ENCODE measurements at places on chromosomes 16 and 17.

DNA sequence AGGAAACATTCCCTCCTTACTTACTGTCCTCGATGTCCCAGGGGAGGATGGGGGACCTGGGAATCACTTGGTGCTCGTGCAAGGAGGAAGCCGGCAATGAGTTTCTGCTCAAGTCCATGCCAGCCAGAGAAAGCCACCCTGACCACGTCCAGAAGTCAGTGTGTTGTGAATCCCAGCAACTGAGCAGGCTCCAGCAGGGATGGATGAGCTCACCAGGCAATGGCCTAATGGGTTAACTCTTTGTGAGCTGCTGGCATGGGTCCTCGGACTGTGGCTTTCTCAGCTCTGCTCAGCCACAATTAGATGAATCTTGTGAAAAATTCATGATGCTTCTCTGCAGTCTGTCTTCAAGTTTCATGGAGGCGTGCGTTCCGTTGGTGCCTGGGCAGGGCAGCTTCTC is at the start of gene PIRT:
TSS of gene PIRT (minus strand) at position 167 of the 400 bp plus-strand sequence. CDS start 12,442 bp downstream, outside the sequence.
- DNase-seq: no peak

- DNase-seq: no peak
These were observed 68.7 kb downstream of the SLC39A11 start for GRCh38 chr17:73023759-73024158.

DNA sequence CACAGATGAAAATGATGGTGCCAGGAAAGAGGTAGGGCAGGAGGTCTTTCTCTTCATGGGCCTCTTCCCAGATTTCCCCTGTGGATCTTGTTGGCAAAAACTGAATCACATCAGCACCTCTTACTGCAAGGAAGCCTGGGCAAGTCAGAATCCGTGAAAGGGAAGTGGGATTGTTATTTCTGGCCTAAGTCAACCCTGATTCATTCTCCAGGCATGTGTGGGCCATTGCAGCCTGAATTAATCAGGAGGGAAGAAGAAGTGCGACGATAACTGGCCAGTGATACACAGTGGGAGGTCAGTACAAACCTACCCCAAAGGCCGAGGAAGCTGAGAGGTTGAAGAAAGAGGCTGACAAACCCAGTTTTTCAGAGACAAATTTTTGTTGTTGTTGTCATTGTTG is 17.9 kb upstream of the NSMCE1 start:
- no peak for DNase-seq

GRCh38 chr16:17685447-17685846 is 214.7 kb upstream of the XYLT1 start:
- no peak for DNase-seq

DNA sequence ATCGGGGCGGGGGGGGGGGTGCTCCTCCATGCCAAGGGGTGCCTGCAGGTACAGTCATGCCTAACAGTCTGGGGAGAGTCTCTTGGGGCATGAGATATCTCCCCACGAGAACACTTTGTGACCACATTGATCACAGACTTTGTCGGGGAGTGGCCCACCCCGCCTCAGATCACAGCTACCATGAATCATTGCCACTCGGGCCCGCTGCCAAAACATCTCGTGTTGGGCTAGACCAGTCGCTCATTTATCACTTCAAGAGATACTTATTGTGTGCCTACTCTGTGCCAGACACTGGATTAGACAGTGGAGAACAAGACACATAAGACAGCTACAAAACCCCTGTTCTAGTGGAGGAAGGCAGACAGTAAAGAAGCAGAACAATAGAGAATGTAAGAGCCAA is 72.6 kb downstream of the CLEC16A start:
- DNase-seq: peak; percentile 44

DNA sequence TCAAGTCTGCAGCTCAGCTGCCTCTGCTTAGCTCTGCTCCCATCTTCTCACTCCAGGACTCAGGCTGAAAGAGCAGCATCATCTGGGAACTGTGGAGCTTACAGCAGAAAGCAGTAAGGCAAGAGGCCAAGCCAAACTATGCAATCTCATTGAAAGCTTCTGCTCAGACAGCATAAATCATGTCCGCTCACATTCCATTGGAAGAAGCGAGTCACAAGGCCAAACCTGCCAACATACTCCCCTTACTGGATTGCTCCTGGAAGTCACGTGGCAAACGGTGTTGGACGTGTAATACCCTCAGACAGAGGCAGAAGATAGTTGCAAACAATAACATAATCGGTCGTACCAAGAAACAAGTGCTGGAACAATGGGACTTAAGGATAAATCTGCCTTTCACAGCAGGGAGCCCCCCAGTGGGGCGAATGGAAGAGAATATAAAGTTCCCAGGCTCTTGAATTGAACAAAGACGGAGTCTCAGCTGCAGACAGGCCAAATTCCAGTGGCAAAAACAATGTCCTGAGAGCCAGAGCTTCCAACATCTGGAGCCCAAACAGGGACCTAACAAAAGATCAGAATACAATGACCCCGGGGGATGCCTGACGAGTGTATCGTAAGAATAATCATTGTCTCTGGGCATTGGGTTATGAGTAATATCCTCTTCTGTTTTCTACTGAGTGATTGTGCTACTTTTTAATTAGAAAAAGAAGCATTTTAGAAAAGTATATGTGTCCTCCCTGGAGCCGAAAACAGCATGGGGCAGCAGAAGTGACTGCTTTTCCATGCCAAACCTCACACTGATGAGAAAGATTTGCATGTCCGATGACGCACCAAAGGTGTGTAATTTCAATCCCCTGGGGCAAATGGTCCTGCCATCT is 68.4 kb downstream of the CMC2 start:
- DNase-seq: no peak

DNA sequence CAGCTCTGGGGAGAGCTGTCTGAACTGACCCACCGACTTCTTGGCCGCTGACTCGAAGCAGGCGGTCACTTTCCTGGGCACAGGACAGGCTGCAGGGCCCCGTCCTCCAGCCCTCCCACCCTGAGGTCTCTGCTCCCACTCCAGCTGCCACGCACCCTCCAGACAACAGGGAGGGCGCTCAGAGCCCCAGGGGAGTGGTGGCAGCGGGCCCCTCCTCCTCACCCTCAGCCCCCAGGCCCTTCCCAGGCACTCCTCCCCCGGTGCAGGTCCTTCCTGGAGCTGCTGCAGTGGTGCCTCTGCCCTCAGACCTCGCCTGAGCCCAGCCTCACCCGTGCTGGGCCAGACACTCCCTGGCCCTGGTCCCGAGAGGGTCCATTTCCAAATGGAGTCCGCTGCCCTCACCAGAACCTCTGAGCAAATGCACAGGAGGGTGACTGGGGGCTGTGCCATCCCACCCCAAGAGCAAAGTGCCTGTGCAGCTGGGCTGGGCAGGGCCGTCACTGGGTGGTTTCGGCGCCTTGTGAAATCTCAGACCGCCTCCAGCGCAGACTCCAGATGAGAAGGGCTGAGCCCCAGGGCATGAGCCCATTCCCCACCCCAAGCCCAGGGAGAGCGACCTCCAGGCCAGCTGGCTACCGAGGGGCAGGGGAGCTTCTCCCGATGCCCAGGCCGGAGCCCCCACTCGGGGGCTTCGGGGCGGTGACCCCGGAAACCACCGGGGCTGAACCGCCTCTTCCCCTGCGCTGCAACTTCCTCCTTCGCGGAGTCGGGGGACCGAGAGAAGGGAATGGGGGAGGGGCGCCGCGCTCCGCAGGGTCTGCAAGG is 717 bp downstream of the CYBA start:
- DNase-seq: no peak

DNA sequence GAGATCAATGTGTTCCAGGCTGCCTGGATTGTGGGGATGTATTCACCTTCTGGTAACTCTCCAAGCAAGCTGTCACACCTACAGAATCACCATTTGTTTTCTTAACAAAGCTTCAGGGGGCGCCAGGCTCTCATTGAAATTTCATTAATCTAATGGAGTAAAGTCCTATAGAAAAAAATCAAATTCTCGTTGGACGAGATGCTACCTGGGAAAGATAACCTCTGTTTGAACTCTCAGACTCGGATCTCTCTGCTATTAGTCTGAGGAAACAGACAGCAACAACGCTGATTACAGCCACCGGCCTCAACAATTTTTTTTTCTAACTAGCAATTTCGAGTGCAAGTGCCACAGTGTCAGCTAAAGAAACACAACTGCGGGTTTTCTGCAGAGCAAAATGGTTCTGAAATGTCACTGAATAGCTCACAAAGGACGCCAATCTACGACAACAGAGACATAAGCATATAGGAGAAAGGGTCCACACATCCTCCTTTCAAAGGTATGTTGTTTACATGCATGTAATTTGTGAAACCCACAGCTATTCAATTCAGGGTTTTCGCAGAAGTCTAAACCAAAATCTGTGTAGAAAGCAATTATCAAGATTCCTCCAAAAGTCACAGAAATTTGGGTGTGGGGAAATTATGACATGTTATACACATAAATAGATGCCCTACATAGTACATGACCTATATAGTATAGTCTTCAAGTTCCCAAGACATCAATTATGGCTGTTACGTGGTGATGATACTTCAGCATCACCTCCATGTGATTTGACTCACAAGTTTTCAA is 135.8 kb downstream of the SKAP1 start:
- DNase-seq: peak; percentile 36

DNA sequence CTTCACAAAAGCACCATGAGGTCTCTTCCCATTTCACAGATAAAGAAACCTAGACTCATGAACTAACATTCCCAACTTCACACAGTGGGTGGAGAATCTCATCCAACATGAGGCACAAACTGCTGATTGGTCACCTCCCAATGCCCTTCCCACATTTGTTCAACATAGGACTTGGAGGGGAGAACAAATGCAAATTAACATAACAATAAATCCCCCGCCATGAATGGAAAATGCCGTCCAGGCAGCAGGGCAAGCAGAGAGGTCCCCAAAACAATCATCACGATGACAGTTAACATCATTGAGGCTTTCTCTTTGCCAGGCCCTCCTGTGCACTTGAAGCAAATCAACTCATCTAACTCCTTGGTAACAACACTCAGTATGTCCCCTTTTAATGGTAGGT is 185.3 kb downstream of the TMEM132E start:
- no peak for DNase-seq

DNA sequence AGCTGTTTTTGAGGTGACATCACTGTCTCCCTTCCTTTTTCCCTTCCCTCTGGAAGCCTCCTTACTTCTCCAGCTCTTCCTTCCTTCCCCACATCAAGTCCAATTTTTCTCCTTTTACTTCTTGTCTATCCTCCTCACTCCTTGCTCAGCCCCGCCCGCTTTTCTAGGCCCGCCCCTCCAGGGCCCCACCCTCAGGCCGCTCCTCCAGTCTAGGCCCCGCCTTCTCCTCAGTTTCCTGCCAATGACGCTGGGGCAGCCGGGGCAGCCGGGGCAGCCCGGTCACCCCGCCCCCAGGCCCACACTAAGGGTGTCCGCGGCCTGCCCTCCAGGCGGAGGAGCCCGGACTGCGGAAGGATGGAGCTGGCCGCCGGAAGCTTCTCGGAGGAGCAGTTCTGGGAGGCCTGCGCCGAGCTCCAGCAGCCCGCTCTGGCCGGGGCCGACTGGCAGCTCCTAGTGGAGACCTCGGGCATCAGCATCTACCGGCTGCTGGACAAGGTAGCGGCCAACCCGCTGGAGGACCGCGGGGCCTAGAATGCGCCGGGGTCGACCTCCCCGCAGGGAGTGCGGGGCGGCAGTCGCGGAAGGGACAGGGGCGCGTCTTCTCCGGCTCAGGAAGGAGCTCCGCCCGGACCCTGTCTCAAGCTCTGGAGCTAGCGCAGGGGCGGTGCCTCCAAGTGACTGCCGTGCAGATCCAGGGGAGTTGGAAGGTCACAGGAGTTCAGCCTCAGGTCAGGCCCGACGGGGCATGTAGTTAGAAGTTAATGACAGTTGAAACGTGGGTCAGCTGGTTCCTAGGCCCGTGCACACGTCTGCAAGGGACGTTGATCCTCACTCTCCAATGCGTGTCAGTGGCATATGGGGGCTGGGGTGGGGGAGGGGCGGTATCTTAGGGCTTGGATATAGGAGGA is at the start of gene PCTP:
TSS of gene PCTP (plus strand) at position 302 of the 908 bp plus-strand sequence. CDS start at position 355, 53 bp downstream.
- DNase-seq: peak; percentile 77

GRCh38 chr16:54242199-54242598 is 44.4 kb downstream of the IRX3 start:
- no peak for DNase-seq

- DNase-seq: no peak
These were observed 122.5 kb downstream of the DNAH9 start for GRCh38 chr17:11720816-11721215.

- DNase-seq: no peak
These were observed 99.9 kb downstream of the SDK2 start for GRCh38 chr17:73544333-73544732.

DNA sequence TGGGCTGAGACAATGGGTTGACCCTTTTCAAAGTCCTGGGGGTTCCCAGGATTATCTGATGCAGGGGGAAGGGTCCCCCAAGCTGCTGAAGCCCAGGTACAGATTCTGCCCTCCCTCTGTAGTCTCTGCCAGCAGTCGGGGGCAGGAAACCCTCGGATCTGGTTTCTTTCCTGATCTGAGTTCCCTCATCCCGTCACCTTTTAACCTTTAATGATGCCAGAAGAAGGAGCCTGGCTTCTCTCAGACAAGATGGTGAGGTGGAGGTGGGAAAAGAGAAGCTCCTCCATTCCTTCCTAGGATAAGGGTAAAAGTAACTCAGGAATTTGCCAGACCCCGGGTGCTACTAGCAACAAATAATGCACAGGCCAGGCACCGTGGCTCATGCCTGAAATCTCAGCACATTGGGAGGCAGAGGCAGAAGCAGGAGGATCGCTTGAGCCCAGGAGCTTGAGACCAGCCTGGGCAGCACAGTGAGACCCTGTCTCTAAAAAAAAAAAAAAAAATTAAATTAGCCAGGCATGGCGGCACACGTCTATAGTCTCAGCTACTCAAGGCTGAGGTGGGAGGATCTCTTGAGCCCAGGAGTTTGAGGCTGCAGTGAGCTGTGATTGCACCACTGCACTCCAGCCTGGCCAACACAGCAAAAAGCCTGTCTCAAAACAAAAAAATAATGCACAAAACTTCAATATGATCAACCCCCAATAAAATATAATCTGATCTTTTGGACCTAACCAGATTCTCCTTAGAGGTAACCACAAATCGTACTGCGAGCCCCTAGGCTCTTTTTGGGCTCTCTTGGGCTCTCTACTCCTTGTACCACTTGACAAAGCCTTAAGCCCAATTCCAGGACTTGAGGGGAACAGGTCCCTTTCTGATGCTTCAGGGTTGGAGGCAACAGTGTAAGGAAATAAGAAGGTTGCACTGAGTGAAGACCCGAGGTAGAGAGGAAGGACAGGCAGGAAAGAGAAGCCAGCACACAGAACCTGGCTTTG is 5.7 kb downstream of the CDC42EP4 start:
- no peak for DNase-seq

DNA sequence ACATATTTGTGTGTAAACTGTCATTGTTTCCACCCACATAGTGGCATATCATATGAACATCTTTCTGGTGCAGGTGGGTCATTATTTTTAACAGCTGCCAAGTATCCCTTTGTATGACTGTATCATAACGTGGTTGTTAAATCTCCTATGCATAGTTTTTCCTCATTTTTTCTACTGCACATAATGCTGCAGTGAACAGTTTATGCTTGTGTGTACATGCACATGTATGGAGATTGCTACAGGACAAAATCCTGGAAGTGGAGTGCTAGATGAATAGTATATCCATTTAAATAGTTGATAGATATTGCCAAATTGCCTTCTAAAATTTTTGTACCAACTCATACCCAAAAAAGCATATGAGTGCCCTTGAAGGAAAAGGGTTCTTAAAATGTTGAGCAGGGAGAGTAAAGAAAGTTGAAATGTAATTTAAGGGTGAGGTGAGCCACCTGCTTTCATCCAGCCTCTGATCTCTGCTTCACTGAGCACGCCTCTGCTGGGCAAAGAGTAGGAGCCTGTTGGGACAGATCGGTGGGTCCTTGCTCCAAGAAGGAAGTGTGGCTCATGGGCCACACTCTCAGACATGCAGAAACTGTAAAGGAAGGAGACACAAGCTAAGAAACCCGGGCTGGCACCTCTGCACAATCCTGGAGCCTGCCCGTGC is 55.3 kb downstream of the HLF start:
- no peak for DNase-seq

- no peak for DNase-seq
These were observed 31.0 kb downstream of the HEATR3 start for GRCh38 chr16:50096791-50097190.
